ENCODE measurements at places on chromosomes 5 and 9. TPM values are rescaled to one million over a fixed set of nuclear protein-coding genes. Genes with fewer than 3 reads are reported as not detected.

Gene IFNB1
- total RNA-seq: not detected

Gene FBP1
- total RNA-seq: 34.9 TPM

Gene RPL37
- 3,889 TPM for total RNA-seq

Gene GFRA3
- total RNA-seq: not detected

Gene TAF11L9
- not detected for total RNA-seq

Gene SLC38A9
- 26.6 TPM for total RNA-seq

Gene AHRR
- 13.6 TPM for total RNA-seq

Gene COL5A1
- 15.2 TPM for total RNA-seq

Gene C5orf58
- not detected for total RNA-seq

Gene PCDHA4
- not detected for total RNA-seq

Gene SEMA4D
- 58.3 TPM for total RNA-seq

Gene CDC26
- 40.4 TPM for total RNA-seq

Gene RETREG1
- 5.6 TPM for total RNA-seq

Gene CYLC2
- not detected for total RNA-seq

Gene FST
- 0.63 TPM for total RNA-seq

Gene DRD1
- not detected for total RNA-seq
